CD4-positive, alpha-beta T cell treated with Interleukin-12 subunit alpha and Interleukin-12 subunit beta, for 1 hour (primary cell): ENCODE measurements at places on chromosomes 1 and 21.
A peak's percentile ranks its signal among the peaks of the same experiment; 100 is the strongest.

- DNase-seq: no peak
These were observed 55.9 kb upstream of the SAMD13 start for GRCh38 chr1:84245563-84245962.

- no peak for DNase-seq
These were observed 11.9 kb downstream of the LHX4 start for GRCh38 chr1:180241716-180242544.

- DNase-seq: no peak
These were observed 231.6 kb downstream of the MRPL39 start for GRCh38 chr21:25375675-25376074.

- no peak for DNase-seq
These were observed 13.0 kb upstream of the MIIP start for GRCh38 chr1:12006167-12006921.

DNA sequence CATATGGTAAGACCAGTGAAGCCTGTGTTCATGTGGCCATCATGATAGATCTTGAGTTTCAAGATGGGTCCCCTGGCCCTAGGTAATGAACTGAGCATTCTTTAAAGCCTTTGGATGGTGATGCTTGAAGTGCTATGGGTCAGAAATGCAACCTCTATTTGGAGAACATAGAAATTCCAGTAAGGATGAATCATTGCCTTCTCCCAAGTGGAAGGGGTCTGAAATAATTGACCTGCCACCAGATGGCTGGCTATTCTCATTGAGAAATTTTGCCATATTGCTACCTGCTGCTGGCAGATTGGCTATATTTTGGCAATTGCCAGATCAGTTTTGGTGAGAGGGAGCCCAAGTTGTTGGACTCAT, 739 bp upstream of the IFI6 start:
- no peak for DNase-seq

DNA sequence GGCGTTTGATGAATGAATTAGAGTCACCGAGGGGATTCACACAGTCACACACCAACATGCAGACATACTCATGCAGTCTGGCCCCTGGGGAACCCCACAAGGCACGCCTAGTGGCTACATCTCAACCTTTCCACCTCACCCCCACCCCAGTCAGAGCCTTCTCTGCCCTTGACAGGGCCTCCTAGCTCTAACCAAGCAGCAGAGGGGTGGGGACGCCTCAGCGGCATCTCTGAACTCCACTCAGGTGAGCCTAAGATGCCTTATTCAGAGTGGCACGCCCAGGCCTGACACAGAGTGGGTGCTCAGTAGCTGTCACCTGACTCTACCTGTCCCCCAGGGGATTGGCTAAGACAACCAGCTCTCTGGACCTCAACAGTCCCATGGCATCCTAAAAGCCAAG, 3.7 kb upstream of the SDC3 start:
- no peak for DNase-seq

GRCh38 chr1:183259924-183260323, 73.9 kb downstream of the LAMC2 start:
- no peak for DNase-seq

- no peak for DNase-seq
These were observed 1.4 kb upstream of the FNDC5 start for GRCh38 chr1:32872192-32872460.

- no peak for DNase-seq
These were observed 11.1 kb upstream of the FABP3 start for GRCh38 chr1:31383967-31384366.

DNA sequence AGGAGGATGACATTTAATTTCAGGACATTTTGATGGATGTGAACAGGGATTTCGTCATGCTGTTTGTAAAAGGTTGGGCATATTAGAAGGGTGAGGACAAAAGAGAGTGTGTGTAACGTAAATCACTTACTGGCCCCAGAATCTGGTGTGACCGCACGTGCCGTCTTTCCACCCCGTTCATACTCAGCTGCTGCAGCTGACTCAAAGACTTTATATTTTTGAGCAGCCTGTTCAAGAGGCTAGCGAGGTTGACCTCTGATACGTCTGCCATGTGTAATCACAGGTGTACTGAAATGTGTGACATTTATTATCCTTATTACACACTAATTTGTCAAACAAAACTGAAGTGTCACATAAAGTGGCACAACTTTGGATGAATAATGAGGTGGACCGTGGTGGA, 66.5 kb upstream of the ERRFI1 start:
- DNase-seq: no peak

GRCh38 chr1:173422456-173422976, 54.6 kb upstream of the PRDX6 start:
- DNase-seq: no peak

- DNase-seq: no peak
These were observed 16.5 kb downstream of the CLDN19 start for GRCh38 chr1:42723511-42723910.

DNA sequence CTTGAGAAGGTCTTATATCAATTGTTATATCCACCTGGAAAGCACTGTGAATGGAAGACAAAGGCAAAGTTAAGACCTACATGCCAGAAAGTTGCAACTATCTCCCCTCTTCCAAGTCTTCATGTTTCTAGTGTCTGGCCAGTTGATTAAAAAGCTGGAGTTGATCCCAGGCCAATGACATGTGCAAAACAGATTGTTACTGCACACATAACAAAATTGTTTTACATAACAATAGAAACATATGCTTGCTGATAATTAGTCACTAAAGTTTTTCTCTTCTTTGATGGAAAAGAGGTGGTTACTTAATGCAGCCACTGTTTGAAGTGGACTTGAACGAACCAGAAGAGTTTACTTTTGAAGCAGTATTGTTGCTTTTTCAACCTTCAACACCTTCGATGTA, 158.2 kb downstream of the TGFBR3 start:
- no peak for DNase-seq

- DNase-seq: peak; percentile 7
These were observed 237.5 kb downstream of the TTLL7 start for GRCh38 chr1:83761167-83762038.

- DNase-seq: no peak
These were observed 337.2 kb downstream of the RPS6KC1 start for GRCh38 chr1:213388199-213388598.

DNA sequence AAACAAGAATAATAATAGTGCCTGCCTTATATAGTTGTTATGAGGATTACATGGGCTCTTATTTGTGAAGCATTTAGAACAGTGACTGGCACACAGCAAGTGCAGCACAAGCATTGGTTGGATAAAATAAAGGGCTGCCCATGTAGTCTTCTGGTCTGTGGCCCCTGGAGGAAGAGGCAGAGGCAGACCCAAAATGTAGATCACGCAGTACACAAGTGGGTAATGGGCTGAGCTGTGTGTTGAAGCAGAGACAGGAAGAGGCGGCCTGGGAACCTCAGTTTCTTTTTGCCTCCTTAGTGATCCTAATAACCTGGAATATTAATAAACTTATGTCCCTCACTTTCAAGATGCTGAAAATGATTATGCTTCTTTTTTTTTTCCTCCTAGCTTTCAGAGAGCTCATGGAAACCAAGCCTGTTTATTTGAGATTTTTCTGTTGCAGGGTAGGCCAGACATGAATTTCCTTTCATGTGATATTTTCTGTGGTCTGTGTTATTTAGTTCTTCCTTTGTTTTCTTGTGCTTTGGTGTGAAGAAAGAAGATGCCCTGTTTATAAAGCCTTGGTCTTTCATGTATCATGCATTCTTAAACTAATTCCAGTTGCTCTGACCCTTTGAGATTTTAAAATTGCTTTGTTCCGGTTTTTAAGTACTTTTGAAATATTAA, 42.5 kb downstream of the LRRC8D start:
- DNase-seq: peak; percentile 38

DNA sequence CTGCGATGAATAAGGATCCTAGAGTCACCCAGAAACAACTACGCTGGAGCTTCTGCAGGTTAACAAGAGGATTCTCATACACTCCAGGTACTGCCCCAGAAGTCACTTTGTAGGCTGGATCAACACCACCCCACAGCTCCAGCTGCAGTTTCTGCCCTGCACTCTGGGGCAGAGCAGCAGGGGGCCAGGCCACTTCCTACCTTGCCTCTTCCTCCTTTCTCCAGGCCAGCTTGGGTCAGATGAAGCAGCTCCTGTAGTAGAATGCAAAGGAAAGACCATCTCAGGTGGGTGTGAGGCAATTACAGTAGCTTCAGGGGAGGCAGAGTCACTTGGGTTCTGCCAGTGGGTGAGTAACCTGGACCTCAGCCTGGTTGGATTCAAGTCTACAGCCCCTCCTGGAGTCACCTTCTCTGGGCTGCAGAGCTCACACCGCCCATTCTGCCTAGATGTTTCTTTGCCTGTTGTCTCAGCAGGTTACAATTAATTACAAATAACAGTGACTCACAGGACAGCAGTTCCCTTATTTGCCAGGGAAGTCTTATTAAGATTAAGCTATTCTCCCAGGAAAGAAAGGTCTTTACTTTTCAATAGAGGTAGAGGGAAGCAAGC, 24.4 kb upstream of the BCAR3 start:
- DNase-seq: no peak

GRCh38 chr1:177586429-177586828, 383.4 kb downstream of the SEC16B start:
- no peak for DNase-seq

- DNase-seq: no peak
These were observed 6.8 kb upstream of the ZBTB40 start for GRCh38 chr1:22444856-22445255.

GRCh38 chr1:245503548-245503947, 348.8 kb downstream of the KIF26B start:
- DNase-seq: no peak

GRCh38 chr21:34642211-34643075, 26.4 kb upstream of the CLIC6 start:
- no peak for DNase-seq

DNA sequence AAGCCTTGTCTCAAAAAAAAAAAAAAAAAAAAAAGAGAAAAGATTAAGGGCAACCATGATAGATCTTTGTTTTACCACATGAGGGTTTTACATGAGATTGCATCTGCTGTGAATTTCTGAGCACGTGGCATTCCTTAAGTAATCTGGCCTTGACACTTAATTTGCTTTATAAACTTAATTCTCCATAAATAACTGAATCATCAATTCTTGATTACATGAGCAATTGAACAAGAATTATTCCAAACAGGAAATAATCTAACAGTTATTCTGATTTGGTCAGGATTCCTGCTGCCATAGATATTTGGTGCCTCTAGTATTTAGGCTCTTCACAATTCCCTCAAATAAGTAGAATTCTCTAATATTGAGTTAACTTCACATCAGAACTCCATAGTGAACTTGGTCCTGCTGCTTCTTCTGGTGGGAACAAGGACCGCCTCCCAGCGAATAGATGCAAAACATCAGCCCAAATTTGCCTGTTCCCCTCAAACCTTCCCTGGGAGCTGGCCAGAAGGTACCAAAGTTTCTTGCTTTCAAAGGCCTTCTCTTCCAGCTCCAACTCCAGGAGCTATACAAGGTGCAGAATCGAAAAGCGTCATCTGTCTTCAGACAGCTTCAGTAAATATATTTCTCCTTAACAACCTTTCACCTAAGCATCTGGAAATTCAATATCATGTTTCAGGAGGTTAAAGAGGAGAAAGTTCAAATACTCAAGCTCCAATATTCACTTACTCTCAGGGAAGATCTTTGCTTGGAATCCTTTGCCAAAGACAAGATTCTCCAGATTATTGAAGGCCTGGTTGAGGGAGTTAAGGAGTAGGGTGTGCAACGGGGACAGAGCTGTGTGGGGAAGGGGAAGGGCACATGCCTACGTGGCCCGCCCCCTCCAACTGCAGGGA, 1.0 kb downstream of the KRTCAP2 start:
- no peak for DNase-seq

- DNase-seq: no peak
These were observed 30.3 kb upstream of the CLIC4 start for GRCh38 chr1:24714859-24715520.

DNA sequence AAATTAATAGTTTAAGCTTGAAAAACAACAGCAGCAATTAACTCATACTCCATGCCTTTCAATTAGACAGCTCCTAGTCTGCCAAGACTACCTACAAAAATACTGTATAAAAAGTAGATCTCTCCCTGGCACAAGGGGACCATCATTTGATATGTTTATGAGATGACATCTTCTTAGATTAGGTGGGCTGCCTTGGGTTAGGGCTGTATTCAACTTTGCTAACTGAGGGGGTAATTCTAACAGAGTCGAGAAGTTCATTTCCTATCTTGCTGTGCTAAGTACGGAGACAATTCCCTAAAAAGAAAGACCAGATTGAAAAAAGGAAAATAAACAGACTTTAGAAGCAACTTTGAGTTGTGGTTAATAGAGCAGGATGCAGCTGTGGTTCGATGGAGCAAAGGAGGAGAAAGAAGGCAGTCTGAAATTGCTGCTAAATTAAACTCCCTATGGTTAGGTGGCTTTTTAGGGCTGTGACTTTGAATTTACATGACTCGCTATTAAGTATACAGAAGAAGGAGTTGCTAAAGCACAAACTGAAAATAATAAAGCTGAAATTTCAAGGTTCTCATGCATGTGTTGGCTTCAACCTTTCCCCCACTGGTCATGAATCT, 75.4 kb downstream of the CDC7 start:
- DNase-seq: no peak

GRCh38 chr21:46128933-46129571, 26.3 kb downstream of the FTCD start:
- no peak for DNase-seq

DNA sequence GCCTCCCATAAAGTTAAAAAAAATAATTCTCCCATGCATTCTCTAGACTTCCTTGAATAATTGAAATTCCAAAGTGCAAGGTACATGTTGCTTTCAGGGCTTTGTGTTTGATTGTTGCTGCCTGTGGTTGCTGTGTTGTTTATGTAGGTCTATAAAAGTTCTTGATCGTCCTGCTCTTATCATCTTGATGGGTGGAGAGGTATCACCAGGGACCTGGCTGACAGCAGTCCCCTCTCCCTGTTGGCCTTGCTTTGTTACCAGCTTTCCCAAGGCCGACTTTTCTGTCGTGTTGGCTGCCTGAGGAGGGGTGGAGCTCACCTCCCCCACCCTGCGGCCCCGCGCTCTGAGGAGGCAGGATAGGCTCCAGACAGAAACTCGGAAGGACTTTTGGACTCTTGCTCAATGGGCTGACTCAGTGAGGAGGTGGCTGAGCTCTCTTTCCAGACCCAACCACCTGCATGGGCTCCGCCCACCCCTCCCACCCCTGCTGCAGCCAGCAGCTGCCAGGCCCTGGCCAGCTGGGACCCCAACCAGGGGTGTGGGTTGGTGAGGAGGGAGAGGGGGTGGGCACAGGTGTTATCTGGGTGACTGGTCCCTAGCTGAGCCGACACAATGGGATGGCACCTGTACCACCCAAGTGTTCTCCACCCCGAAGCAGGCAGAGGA, 2.0 kb downstream of the INAVA start:
- no peak for DNase-seq

DNA sequence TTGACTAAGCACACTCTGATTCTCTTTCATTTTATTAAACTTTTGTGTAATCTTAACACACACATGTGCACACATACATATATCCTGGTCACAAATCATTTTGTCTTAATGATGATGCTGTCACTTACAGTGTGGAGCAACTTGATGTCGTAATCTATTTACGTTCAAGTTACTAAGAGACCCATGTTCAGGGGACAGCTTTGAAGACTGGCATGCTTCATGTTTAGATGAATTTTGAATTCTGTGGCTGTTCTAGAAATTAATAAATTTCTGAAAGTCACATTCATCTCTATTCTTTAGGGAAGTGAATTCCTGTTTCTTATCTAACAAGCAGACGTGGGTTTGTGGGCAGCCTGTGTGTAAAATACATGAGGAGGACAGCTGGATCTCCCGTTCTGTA, 1637.8 kb downstream of the PLA2G4A start:
- DNase-seq: no peak

GRCh38 chr1:224175617-224176016, 7.4 kb upstream of the DEGS1 start:
- DNase-seq: peak; percentile 62

GRCh38 chr1:234969581-234970400, 158.8 kb downstream of the TOMM20 start:
- DNase-seq: no peak
